ENCODE measurements at places on chromosomes 2 and 18.
A peak's percentile ranks its signal among the peaks of the same experiment; 100 is the strongest.

- DNase-seq, result no peak
These were observed 787.6 kb upstream of the GCFC2 start for GRCh38 chr2:76498360-76498759.

- no peak for DNase-seq
These were observed 677.1 kb downstream of the ZEB2 start for GRCh38 chr2:143842836-143843235.

GRCh38 chr2:144146076-144146475, 373.8 kb downstream of the ZEB2 start:
- no peak for DNase-seq

GRCh38 chr2:166768393-166769123, 119.7 kb upstream of the XIRP2 start:
- DNase-seq, result no peak

DNA sequence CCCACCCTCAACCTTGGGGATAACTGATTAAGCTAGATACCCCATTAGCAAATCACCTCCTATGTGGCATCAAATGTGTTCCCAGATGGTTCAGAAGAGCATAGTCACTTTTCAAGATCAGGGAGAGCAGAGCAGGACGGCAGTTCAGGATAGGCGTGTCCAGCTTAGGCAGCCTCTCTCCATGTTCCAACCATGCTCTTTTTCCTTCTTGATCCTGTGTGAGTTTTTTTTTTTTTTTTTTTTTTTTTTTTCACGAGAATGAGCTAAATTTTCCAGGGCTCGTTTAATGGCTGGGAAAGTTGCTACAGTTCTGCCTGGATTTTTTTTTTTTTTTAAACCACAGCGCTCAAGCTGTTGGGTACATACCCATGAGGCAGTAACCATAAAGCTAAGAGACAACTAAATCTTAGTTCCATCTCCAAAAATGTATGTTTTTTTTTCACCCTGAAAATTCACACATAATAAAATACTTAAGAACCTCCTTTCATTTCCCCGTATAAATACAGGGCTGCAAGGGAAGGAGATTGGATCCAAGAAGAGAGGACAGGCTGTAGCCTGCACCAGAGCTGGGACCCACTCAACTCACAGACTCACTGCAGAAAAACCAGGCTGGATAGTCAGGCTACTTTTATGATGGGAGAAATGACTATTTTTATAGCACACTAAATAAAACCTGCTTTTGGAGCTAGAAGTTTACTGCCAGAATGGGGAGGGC, 244.3 kb downstream of the SETBP1 start:
- no peak for DNase-seq

DNA sequence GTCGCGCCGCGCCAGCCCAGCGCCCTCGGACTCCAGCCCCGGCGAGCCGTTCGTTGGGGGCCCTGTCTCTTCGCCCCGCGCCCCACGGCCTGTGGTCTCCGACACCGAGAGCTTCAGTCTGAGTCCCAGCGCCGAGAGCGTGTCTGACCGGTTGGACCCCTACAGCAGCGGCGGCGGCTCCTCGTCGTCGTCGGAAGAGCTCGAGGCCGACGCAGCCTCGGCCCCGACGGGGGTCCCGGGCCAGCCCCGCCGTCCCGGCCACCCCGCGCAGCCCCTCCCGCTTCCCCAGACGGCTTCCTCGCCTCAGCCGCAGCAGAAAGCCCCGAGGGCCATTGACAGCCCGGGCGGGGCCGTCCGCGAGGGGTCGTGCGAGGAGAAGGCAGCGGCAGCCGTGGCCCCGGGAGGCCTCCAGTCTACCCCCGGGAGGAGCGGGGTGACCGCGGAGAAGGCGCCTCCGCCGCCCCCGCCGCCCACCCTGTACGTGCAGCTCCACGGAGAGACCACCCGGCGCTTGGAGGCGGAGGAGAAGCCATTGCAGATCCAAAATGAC, 1.4 kb downstream of the PHLPP1 start:
- DNase-seq, result peak; percentile 85

DNA sequence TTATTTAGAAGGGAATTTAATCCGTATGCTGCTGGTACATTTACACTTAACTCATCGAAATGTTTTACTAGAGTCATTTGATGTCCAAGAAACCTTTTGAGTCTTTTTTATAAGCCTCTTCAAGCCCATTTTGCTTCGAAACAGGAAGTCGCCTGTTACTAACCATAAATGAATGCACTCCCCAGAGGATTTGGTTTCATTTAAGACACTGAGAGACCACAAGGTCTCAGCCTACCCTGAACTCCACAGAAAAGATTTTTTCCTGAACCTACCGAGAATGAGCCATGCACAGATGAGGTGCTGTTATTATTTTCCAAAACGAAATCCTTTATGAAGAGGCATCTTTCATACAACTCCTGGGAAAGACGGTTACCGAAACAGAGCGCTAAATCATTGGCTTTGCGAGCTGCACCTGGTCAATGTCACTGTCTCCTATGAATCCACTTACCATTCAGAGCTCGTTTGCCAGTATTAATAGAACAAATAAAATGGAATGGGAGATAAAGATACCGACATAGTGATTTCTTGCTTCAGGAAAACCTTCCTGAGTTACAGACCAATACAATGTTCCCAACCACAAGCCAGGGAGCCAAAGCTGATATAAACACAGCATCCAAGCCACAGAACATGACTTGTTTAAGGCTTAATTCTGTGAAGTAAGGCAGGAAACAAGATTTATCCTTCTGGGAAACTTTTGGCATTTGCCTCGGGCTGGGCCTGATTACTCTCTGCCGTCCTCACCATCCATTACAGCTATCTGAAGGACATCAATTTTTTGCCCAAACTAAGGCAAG, 382.1 kb downstream of the OSR1 start:
- DNase-seq, result no peak

- no peak for DNase-seq
These were observed 262.9 kb downstream of the AFF3 start for GRCh38 chr2:99879481-99879880.
